ENCODE measurements at places on chromosomes 12 and 14.

DNA sequence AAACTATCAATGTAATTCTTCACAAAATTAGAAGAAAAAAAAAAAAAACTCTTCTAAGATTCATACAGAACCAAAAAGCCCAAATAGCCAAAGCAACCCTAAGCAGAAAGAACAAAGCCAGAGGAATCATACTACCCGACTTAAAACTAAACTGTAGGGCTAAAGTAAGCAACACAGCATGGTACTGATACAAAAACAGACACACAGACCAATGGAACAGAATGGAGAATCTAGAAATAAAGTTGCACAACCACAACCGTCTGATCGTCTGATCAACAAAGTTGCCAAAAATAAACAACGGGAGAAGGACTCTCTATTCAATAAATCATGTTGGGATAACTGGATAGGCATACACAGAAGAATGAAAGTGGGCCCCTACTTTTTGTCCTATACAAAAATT lies 16.9 kb downstream of the CDK17 start:
- DNase-seq = no peak

GRCh38 chr12:3250034-3250433 lies 172.9 kb downstream of the TSPAN9 start:
- DNase-seq = no peak

DNA sequence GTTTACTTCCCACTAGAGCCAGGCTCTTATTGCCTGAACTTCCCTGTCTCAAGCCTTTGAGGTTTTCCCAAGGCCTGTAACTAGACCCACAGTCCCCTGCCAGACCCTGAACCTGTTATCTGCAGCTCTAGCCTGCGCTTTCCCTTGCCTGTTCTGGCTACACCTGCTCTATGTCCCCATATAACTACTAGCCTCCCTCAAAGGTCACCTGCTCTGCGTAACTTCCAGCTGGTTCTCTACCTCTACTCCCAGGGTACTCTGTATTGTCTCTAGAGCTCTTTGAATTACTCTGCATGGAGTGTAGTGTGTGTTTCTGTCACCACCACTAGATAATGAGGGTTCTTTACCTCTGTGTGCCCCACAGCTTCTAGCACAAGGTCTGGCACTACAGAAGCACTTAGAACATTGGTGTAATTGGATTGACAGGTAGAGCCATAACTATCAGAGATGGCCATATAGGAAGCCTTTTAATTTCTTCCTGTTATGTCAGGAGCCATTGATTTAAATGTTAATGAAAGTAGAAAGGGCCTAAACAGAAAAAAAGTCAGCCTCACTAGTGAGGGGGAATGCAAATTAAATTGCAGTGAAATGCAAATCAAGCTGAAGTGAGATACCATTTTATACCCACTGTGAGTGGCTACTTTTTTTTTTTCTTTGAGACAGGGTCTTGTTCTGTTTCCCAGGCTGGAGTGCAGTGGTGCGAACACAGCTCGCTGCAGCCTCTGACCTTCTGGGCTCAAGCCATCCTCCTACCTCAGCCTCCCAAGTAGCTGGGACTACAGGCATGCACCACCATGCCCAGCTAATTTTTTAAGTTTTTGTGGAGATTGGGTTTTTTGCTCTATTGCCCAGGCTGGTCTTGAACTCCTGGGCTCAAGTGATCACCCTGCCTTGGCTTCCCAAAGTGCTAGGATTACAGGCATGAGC lies 47.8 kb downstream of the EID3 start:
- no peak for DNase-seq

DNA sequence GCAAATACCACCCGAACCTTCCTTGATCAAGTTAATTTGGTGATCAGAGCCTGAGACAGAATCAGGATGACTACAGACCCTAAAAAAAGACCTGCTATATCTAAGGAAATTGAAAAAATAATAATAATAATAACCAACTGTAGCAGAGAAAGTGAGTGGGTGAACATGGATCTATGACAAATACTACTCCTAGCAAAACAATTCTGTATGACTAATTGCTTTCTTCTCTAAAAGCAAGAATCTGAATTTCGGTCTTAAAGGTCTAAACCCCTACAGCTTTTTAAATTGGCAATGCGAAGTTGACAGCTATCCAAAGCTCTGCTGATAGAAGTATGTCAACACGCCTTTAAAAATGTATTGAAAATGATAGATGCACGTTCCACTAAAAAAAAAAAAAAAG lies 102.2 kb downstream of the PRKAB1 start:
- no peak for DNase-seq

DNA sequence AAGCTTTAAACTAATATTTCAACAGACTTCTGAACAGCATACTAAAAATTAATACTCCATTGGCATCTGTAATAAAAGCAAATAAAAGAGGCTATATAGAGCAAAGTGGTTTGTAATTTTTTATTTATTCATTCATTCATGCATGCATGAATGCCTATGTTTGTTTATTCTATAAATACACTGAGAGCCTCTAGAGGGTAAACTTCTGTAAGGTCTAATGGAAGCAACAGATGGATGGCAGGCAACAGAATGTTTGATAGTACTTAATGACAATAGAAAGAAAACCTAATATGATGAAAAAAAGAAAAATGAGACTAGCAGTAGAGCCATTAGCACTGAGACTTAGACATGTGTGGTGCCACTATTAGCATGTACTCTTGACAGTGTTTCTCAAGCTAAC lies 253.1 kb downstream of the CCDC91 start:
- DNase-seq = no peak

GRCh38 chr12:48351022-48351708 lies 446 bp upstream of the ZNF641 start:
- peak; percentile 66 for DNase-seq

DNA sequence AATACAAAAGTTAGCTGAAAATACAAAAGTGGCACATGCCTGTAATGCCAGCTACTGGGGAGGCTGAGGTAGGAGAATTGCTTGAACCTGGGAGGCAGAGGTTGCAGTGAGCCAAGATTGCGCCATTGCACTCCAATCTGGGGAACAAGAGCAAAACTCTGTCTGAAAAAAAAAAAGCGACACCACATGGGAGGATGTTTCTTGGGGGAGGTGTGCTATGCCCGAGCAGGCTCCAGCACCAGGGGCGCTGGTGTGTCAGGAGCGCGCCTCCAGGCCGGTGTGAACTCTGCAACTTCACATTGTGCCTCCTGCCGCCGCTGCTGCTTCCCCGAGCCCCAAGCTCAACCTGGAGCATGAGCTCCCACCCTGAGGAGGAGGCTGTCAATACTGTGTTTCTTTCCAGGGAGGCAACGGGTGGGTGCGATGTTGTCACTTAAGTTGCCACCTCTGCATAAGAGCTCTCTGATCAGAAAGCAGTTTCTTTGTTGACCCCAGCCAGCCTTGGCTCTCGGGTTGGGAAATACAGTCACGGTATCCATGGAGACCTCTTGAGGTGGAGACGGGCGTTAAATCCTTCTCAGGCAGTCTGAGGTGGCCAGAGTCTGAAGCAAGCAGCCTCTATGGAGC lies 18.9 kb downstream of the DEGS2 start:
- no peak for DNase-seq

DNA sequence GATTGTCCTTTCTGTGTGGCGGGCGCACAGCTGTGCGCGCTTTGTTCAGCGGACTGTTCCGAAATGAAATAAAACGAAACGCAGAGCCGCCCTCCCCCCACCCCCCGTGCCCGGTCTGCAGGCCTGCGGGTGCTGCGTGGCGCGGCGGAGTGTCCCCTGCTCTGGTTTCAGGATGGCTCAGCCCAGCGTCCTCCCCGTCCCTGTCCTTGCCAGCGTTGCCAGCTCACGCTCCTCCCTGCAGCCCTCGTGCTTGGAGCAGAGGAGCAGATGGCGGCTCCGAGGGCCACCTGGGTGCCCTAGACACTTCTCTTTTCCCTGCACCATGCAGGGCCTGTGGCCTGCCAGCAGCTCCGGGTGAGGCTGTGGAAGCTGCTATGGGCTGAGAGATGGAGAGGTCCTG lies 17.5 kb upstream of the BEGAIN start:
- DNase-seq = no peak

- DNase-seq = no peak
These were observed 338.6 kb downstream of the SYT1 start for GRCh38 chr12:79203058-79203647.

DNA sequence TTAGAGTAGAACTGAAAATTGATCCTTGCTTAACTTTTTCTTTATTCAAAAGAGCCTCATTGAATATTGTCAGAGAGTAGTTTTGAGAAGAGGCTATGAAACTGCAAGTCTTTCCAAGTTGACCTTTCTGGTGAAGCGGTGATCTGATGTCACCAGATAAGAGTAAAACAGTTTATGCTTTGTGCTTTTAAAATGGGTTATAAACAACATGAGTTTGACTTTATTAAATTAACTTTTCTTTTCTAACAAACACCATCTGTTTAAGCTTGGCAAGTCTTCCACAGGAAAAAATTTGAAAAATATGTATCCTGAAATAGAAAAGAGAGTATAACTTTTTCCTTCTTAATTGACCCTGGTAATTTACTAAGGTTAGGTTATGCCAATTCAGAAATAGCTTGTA lies 408.7 kb upstream of the NOVA1 start:
- no peak for DNase-seq

DNA sequence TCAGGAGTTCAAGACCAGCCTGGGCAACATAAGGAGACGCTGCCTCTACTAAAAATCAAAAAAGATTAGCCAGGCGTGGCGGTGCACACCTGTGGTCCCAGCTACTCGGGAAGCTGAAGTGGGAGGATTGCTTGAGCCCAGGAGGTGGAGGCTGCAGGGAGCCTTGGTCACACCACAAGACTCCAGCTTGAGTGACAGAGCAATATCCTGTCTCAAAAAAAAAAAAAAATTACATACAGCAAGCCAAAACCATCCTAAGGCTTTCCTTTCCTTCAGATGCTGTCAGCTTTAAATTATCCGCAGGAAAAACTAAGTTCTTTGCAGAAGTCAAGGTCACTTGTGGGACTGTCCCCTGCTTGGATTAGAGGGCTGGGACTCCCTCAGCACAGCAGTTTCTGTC lies 1.3 kb downstream of the CS start:
- no peak for DNase-seq

DNA sequence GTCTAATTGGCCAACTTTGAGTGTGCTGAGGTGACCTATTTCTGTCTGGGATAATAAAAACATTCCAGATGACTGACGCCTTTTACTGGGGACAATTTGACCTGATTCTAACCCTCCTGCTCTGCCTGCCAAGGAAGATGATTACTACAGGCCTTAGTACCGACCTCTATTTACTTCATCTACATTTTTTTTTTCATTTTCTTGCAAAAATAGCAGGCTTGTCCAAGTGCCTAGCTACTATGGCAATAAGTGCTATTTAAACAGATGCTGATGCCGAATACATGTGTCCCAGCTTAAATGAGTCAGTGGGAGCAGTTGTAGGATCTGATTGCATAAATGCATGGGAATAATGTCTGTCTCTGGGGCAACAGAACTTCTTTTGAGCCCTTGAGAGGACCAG lies 254.3 kb downstream of the RGS6 start:
- DNase-seq = no peak

DNA sequence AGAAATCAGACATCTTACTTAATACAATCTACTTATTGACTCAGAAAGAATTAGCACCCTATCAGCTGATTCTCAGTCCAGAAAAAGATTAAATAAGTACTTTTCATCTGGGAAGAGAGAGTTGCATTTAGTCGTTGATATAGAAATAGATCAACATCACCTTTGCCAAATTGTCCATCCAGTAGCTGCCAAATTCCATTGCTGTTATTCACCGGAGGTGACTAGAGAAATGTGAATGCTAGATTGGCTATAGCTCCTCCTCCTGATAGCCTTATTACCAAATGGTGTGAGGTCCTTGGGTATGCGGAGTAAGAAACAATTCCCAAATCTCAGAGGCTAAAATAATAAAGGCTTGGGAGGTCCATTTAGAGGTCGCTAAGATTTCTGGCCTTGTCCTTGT lies 723.3 kb upstream of the FLRT2 start:
- peak; percentile 3 for DNase-seq

GRCh38 chr14:53452005-53452673 lies 299.0 kb upstream of the DDHD1 start:
- no peak for DNase-seq

Measured in AG10803 (cell line).